ENCODE measurements at places on chromosomes 11 and 22. TPM values are rescaled to one million over a fixed set of nuclear protein-coding genes. Genes with fewer than 3 reads are reported as not detected.

The TTC28 gene
- total RNA-seq: 14.9 TPM

The NAALADL1 gene
- 12.3 TPM for total RNA-seq

The H19 gene
- 20.0 TPM for total RNA-seq

DNA sequence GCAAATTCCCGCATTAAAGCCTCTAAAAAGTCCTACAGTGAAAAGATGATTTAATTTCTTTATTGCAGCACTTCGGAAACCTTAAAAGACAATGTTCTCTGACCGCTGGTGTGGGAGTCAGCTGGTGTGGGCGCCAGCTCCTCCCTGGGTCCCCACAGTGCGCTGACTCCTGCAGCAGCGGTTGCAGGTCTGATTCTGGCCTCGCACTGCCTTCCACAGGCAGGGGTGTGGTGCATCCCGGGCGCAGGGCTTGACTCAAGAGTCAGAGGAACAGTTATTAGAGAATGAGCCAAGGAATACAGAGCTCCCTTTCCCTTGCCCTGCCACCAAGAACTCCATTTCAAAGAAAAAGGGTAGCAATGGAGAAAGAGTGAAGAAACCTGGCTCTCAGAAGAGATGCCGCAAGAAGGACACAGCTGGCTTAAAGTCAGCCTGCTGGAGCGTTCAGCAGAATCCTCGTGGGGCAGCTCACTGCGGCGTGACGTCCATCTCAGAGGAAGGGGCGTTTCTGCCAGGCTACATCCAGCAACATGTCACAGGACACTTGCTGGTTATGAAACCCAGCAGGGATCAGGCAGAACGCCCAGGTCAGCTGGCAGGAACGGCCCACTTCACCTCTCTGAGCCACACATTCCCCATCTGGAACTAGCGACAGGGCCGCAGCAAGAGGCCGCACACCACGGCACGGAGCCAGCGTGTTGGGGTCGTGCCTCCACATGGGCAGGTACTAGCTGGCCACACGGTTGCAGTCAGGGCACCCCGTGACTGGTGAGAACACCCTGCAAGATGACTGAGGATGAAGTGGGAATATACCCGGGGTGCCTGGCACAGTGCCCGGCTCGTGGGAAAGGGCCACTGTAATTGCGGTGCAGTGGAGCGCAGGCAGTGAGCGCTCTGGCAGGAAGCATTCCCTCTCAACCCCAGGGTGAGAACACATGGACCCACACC is 18.1 kb upstream of the EFCAB6 start:
- no peak for DNase-seq

DNA sequence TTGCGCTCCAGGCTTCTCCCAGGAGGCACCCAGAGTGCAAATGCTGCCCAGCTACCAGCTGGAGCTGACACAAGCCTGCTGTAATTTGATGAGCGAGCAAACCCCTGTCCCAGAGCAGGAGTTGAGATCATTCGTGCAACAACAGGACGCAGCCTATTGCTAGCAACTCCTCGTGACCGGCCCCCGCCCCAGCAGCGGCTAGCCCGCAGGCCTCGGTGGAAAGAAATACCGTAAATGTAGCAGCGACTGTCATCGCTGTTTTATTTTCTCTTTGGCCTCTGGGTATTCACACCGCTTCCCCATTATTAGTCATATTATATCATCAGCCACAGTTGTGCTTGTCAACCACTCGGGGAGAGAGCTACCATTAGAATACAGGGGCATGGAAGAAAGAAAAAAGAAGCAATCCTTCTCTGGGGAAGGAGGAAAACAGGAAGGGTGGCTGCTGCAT is 59.2 kb upstream of the ATXN10 start:
- peak; percentile 91 for DNase-seq

- DNase-seq: no peak
Measured at GRCh38 chr11:134712228-134713145, 300.4 kb upstream of the B3GAT1 start.

DNA sequence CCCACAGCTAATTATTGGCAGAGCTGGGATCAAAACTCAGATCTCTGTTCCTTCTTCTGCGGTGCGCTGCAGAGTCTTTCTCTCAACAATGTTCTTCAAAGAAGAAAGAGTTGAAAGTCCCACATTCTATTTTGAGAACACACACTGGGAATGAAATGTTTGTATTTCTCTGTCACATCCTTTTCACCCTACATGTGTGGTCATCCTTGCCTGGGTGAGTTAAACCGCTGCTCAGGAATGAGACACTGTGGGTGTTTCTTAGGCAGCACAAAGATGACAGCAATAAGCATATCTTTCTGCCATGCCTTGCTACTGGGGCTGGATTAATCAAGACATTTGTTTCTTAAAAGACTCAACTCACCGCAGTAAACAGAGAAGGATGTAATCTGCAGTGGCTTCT is 222.6 kb downstream of the LARGE1 start:
- no peak for DNase-seq

- DNase-seq: no peak
Measured at GRCh38 chr11:579830-580601, 3.7 kb downstream of the PHRF1 start.

DNA sequence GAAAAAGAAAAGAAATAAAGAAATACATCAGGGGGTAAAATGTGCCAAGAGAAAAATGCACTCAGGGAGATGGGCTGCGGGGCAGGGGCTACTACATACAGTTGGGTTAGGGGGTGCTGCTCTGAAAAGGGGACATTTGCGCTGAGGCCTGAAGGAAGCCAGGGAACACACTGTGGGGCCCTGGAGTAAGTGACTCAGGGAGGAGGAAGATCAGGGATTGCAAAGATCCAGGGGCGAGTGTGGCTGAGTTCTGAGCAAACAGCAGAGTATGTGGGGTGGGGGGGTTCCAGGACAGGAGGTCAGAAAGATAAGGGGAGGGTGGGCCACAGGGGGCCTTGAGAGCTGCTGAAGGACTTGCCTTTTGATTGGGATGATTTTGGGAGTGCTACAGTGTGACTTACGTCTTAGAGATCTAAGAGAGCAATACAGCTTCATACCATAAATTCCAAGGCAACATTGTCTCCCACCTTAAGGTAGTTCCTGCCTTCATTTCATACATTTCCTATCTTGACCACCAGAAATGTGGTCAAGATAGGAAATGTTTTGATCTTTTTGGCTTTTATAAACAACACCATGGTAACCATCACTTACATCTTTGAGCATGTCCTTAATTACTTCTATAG is 5.8 kb downstream of the A4GALT start:
- DNase-seq: peak; percentile 51

GRCh38 chr11:99631618-99632017 is 610.9 kb downstream of the CNTN5 start:
- DNase-seq: no peak

All from lung microvascular endothelial cell (primary cell).